Heart right ventricle (tissue), 16 donors: ENCODE measurements at places on chromosomes 4 and X. TPM values are rescaled to one million over a fixed set of nuclear protein-coding genes. Genes with fewer than 3 reads are reported as not detected.

DNA sequence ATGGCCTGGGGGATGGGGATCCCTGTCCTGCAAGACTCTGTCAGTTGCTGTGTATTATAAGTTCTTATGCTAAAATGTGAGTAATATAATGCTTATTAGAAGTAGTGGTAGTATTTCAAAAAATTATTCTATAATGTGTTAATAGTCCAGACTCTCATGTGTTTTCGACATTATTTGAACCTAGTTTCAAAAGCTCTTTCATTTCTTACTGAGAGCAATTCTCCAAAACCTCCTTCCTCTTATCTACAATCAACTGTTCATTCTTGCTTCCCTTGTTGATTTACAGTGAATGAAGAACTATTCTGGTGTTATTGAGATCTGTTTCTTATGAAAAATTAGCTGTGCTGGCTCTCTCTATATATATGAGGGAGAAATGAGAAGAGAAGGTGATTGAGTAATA is 32.9 kb upstream of the PTPN13 start:
- no peak for DNase-seq

DNA sequence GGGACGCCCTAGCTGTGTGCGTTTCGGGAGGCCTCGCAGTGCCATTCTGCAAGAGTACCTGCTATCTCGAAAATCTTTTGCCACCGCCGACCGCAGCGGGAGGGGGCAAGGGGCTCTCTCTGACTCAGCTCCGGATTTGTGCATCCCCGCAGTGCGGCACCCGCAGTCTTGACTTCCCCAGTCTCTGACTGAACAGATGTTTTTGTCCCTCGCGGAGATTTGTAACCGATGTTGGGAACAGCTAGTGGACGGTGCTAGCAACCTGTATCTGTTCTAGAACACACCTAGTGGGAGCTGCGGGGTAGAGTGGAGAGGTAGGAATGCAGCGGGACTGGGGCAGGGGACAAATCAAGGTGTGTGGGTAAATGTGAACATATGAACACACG is 17.2 kb downstream of the NKX6-1 start:
- DNase-seq = no peak

The CSAG1 gene
- not detected for total RNA-seq

The MID2 gene
- 4.5 TPM for total RNA-seq

DNA sequence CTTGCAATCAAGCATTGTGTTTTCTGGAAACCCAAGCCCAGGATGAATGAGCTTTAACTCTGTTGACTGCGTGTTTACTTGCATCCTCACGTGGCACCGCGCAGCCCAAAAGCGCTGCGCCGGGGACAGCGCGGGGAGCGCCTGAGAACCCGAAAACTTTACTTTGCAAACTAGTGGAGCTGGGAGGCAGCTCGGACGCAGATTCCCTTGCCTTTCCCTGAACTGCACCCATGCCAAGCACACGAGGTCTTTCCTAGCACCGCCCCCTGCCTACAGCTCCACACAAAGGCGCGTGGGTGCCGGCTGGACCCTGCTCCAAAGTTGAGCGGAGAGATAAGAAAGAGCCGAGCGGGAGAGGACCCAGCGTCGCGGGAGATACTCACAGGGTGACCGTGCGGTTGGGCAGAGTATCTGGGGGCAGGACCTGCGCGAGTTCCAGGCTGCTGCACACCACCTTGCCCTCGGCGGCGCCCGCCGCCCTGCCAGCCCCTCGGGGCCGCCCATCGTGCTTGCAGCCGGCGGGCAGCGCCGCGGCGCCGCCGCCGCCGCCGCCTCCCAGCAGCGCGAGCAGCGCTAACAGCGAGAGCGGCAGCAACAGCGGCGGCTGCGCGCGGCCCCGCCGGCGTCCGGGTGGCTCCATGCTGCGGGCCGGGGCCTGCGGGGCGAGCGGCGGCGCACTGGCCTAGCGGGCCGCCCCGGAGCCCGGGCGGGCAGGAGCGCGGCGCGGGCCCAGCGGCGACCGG is 550 bp downstream of the ADGRA3 start:
- DNase-seq = peak; percentile 63

DNA sequence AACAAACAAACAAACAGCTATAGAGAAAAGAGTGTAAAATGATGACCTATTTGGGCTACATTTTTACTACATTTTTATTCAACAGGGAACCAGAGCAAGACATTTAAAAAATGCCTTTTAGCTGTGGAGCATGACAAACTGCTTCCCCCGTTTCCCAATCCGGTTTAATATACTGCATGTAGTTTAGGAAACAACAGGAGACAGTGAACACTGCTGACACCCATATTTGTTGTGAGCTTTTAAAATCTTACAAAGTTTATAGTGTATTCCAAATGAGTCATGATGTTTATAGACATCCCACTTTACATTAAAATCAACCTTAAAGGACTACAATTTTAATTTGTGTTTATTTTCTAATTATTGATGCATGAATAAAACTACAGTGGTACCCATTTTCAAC is 1238.3 kb downstream of the TECRL start:
- no peak for DNase-seq

The THAP9 gene
- total RNA-seq = 5.1 TPM

DNA sequence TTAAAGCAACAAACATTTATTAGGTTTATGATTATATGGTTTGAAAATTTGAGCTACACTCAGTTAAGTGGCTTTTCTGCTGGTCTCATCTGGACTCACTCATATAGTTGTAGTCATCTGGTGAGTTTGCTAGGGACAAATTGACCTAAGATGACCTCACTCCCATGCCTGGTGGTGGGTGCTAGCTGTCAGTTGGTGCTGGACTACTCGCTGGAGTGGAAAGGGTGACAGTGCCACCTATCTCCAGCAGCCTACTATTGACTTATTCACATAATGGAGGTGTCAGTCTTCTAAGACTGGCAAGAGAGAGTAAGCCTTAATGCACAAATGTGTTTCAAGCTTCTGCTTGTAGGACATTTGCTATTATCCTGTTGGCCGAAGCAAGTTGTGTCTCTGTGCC is 88.2 kb downstream of the TASL start:
- DNase-seq = no peak

The SOD3 gene
- total RNA-seq = 106 TPM

DNA sequence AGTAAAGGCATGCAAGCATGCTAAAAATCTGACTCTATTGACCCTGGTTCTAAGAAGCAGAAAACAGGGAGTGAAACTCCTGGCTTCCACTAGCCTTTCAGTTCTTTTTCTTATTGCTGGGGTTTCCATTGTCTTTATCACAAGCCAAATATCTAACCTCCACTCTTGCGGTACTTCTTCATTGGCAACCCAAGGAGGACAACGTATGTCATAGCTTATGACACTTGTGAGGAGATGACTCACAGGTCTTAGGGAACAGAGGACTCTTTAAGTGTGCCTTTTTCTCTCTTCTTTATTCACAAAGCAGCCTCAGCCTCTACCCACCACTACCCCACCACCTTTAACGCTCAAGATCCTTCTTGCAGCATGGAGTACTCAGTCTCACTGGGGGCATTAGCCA is 124.2 kb downstream of the GUCY2F start:
- DNase-seq = no peak

GRCh38 chrX:96183843-96184242 is 500.8 kb upstream of the DIAPH2 start:
- DNase-seq = no peak

DNA sequence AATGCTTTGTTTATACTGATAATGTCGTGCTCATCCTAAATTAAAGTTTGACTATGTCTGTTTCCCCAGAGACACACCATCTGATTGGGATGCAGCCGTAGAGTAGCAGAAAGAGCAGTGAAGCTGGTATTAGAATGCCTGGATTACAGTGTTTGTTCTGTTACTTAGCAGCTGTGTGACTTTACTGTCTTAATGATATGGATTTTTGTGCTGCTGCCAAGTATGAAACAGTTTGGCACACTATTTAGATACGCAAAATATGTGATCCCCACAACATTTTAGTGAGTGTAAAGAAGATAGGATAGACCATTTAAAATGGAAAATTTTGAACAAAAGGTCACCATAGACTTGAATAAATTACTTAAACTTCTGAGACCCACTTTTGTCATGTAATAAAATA is 1.2 kb upstream of the CHIC1 start:
- DNase-seq = no peak

GRCh38 chrX:120294651-120295050 is 16.6 kb downstream of the TMEM255A start:
- DNase-seq = no peak

- DNase-seq = no peak
Measured at GRCh38 chr4:122065915-122066314, 86.2 kb upstream of the BLTP1 start.

DNA sequence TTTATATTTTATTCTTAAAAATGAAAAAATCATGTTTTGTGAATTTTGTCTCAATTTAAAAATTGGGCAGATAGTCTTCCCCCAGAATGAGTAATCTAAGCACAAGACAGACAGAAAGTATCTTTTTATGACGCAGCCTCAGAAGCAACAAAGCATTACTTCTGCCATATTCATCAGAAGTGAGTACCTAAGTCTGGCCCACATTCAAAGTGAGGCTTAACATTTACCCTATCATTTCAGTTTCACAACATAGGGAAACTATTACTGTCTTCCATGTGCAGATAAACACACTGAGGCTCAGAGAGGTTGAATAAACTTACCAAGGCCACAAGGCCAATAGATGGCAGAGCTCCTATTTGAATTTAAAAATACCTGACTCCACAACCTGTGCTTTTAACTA is 4.4 kb upstream of the PRDX4 start:
- no peak for DNase-seq

DNA sequence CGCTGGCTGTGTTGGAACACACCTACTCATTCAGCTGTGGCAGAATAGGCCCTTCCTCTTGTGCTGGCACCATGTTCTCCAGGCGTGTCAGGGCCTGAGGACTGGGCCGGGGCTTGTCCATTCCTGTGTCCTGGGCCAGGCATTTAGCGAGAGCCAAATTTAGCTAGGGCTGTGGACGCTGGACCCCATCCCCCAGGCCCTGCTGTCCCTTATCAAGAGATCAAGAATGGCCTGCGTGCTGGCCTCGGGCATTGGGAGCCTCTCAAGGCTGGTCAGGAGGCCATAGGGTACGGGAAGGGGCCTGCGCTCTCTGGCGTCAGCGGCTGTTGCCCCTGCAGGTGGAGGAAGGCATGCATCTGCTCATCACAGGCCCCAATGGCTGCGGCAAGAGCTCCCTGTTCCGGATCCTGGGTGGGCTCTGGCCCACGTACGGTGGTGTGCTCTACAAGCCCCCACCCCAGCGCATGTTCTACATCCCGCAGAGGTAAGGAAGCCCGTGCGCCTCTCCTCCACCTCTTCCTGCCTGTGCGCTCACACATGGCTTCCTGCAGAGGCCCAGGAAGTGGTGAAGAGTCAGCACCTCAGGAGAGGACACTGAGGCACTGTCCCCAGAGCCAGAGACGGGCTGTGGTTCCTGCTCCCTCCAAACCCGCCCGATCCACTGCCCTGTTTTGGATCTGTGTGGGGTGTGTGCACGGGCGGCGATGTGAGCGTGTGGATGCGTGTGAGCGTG is 15.3 kb downstream of the ABCD1 start:
- DNase-seq = no peak

DNA sequence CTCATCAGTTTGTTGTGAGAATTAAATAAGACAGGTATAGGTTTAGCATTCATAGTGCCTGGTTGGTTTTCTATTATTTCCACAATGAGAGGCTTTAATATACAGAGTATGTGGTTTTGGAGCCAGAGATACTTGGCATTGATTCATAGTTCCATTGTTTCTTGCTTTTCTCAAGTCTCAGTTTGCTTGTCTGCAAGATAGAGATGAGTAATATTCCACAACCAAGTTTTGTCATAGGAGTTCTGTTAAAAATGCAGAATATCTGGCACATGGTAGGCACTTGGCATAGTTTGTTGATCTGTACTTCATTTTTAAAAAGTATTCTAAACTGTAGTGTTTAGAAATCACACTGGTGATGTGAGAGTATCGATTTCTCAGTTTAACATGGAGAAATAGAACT is 37.5 kb upstream of the EDA2R start:
- DNase-seq = no peak

The ZXDB gene
- 5.9 TPM for total RNA-seq

The AWAT2 gene
- total RNA-seq = not detected

DNA sequence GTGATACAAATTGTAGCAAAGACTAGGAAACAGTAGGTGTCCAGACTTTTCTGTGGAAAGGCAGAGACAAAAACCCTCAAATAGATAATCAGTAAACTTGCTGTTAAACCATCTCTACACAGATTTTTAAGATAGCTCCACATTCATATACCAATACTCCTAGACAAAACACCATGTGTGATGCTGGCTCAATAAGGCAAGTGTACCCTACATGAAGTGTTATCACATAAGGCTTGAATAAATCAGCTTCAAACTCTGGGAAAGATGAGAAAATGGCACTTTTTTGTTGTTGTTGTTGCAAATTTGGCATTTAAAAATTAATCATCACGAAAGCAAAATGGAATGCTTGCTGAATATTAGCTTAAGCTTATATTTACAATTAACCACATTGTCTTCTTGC is 45.1 kb downstream of the DRD5 start:
- DNase-seq = no peak

The NSG1 gene
- total RNA-seq = 10.5 TPM

- DNase-seq = no peak
Measured at GRCh38 chr4:2304877-2305561, 43.1 kb upstream of the MXD4 start.

The GUCY1B1 gene
- 16.7 TPM for total RNA-seq

The GRK4 gene
- total RNA-seq = 8.9 TPM

GRCh38 chrX:110402850-110403221 is 44.2 kb downstream of the RTL9 start:
- DNase-seq = no peak

DNA sequence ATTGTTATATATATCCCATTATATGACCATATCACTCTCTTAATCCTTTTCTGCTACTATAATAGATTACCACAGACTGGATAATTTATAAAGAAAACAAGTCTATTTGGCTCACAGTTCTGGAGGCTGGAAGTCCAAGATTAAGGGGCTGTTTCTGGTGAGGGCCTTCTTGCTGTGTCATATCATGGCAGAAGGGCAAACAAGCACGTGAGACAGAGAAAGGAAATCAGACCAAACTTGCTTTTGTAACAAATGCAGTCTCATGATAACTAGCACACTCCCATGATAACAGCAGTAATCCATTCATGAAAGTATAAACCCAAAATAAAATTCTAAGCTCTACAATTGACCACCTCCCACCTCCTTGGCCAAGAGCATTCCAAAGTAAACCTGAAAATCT is 16.3 kb upstream of the TAB3 start:
- DNase-seq = no peak

DNA sequence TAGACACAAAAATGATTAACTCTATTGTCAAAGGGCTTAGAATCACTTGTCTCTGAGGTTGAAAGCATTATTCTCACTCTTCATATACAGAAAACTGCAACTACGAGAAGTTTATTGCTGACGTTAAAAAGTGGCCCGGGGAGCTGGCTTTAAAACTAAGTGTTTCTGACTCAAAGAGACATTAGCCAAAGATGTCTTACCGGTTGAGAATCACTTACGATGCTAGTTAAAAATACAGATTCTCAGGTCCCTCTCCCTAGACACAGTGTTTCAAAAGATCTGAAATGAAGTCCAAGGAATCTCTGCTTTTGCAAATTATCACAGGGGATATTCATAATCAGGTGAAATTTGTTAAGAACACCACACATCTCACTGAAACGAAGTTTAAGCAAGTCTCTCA is 1.2 kb downstream of the GNPDA2 start:
- DNase-seq = no peak

The CENPVL1 gene
- total RNA-seq = not detected

GRCh38 chr4:148780426-148781005 is 338.3 kb upstream of the NR3C2 start:
- no peak for DNase-seq
